ENCODE measurements at places on chromosomes 4 and X. TPM values are rescaled to one million over a fixed set of nuclear protein-coding genes. Genes with fewer than 3 reads are reported as not detected.
A peak's percentile ranks its signal among the peaks of the same experiment; 100 is the strongest.

DNA sequence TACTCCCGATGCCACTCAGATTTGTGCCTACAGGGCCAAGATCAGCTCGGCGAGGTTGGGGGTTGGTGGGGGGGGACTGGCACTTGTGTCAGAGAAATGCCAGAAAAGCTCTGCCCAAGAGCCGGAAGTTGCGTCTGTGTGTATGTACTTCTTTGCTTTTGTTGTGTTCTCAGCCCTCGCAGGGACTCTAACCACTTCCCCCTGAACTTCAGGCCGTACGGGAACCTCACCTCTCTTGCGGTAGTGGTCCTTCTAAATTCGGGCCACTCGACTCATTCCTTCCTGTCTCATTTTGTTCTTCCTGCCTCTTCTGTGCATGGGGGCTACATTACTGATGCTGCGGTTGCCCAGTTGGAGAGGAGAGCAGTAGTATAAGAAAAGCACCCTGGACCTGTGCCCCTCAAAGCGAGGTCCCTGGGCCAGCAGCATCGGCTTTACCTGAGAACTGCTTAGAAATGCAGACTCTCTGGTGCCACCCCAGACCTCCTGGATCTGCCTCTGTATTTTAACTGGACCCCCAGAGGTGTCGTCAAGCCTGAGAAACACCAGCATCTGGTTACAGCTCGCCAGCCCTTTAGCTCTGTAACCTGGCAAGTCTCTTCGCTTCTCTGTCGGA, 146.3 kb upstream of the RPS6KA3 start:
- no peak for DNase-seq

GRCh38 chr4:1636490-1637211, 47.5 kb downstream of the FAM53A start:
- DNase-seq = no peak

DNA sequence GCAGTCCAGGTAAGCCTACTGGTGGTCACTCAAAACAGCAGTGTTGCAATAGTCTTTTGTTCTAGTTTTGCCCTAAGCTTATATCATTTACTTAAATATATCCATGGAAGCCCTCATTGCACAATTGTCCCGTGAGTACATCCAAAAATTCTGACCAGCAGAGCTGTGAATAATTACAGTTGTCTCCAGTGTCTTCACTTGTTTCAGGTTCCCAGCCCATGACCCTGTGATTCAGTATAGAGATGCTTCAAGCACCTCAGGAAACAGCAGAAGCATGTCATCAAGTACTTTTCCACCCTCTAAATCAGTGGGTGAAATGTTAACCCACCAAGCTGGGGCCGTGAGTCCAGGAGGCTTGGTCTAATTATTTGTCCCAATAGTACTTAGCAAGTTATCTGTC, 214.9 kb upstream of the RPS6KA3 start:
- DNase-seq = no peak

- DNase-seq = no peak
Observed at GRCh38 chrX:29065477-29065876, 478.2 kb downstream of the IL1RAPL1 start.

GRCh38 chr4:174177536-174177935, 105.9 kb downstream of the FBXO8 start:
- DNase-seq = no peak

DNA sequence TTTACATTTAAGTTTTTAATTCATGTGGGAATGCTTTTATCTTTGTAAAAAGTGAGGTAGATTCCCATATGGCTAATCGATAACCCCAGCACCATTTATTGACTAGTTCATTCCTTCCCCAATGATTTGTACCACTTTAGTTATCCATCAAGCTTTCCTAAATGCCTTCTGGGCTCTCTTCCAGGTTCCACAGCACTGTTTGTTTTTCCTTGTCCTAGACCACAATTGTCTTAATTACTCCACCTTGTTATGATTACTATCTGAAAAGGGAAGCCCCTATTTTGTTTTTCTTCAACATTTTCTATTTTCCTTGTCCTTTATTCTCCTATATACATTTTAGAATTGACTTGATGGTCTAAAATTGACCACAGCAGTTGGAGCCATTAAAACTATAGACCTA, 48.5 kb upstream of the GPRIN3 start:
- DNase-seq = no peak

GRCh38 chr4:6692806-6693205, 872 bp upstream of the S100P start:
- DNase-seq = no peak

- DNase-seq = no peak
Observed at GRCh38 chrX:79181401-79181800, 36.9 kb downstream of the GPR174 start.

- DNase-seq = peak; percentile 31
Observed at GRCh38 chrX:124406294-124407014, 60.1 kb downstream of the SH2D1A start.

DNA sequence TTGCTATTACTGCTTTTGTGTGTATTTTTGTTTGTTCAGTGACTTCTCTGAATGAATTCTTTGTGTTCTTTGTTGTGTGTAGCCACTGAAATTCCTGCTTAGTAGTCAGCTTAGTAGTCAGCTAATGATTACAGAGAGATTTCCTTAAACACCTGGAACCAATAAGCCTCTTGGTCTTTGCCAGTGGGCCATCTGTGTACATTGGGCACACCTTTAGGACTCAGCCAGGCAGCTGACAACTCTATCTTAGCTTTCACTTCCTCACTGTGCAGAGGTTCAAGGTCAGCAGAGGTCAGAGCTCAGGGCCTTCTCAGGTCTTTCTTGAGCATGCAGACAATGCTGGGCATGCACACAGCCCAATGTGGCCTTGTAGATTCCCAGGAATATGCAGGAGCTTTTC, 59.3 kb downstream of the RWDD4 start:
- no peak for DNase-seq

- no peak for DNase-seq
Observed at GRCh38 chr4:154455111-154455510, 36.5 kb downstream of the DCHS2 start.

GRCh38 chr4:3301450-3302172, 8.8 kb downstream of the RGS12 start:
- DNase-seq = no peak

GRCh38 chr4:18020145-18020670, 1.3 kb downstream of the LCORL start:
- DNase-seq = peak; percentile 14

- no peak for DNase-seq
Observed at GRCh38 chr4:77062856-77063255, 12.9 kb downstream of the CCNI start.

- no peak for DNase-seq
Observed at GRCh38 chr4:80922941-80923340, 107.6 kb upstream of the BMP3 start.

DNA sequence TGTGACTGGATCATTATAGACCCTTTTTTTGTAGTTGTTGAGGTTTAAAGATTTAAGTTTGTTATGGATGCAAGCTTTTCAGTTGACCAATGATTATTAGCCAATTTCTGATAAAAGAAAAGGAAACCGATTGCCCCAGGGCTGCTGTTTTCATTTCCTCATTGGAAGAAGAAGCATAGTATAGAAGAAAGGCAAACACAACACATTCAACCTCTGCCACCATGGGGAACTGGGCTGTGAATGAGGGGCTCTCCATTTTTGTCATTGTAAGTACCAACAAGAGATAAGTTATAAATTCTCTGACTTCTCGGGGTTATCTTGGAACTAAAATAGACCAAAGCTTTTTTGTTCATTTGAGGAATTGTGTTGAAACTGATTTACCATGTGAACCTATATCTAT, at the start of gene CYBB:
TSS of gene CYBB (plus strand) at position 203 of the 400 bp plus-strand sequence. CDS start at position 222, 19 bp downstream.
- DNase-seq = no peak

DNA sequence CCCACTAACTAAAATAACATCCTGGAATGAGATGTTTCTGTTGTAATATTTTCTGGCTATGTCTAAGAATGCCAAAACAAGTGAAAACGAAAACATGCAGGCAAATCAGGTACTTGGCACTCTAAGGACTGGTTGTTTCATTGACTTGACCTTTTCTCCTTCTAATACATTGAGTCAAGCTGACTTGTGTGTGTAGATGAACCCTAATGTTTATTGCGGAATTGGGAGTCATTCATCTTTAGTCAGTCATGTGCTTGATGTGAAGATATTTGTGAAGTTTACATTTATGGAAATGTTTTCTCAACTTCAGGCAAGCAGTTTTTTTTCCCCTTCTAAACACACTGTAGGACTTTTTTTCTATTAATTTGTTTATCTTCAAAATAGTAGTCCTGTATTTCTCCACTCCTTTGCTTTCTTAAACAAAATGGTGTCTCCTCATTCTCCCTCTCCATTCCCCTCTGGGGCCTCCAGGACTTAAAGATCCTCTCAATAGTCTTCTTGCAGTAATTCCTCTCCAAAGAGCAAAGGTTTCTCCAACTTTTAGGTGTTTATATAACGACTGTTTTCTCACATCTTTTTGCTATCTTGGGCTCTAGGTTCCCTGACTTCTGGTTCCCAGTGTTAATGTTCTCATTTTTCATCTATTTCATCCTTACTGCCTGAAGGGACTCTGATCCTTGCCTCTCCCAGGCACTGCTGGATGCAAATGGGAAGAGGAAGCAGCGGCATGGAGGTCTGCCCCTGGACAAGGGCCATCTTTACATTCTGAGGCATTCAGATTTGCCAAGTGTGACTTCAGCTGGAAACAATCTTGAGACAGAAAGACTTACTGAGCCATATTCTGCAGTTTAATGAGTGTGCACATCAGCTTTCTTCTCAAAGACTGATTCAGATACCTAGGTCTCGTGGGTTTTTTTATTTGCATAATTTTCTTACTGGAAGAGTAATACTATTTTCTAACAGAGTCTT, 166.4 kb downstream of the ARHGAP6 start:
- no peak for DNase-seq

Gene GPR119
- total RNA-seq = not detected

Gene OCRL
- 34.3 TPM for total RNA-seq

Gene SASH3
- not detected for total RNA-seq

Gene GPR34
- total RNA-seq = not detected

Gene TCEAL2
- 6.3 TPM for total RNA-seq

Gene AMELX
- total RNA-seq = not detected

Gene AFF2
- 12.2 TPM for total RNA-seq

Gene SLITRK2
- total RNA-seq = 0.37 TPM

Gene SGCB
- 169 TPM for total RNA-seq

Gene KDR
- total RNA-seq = 2.0 TPM

Gene CCNA2
- total RNA-seq = 8.9 TPM

All from glutamatergic neuron (in vitro differentiated cells).